SIG-M5 (cell line): ENCODE measurements at places on chromosomes 12 and 14.

GRCh38 chr14:32381869-32382268 is 52.8 kb downstream of the AKAP6 start:
- no peak for DNase-seq

GRCh38 chr14:34113991-34114390 is 163.1 kb upstream of the EGLN3 start:
- DNase-seq, result no peak

DNA sequence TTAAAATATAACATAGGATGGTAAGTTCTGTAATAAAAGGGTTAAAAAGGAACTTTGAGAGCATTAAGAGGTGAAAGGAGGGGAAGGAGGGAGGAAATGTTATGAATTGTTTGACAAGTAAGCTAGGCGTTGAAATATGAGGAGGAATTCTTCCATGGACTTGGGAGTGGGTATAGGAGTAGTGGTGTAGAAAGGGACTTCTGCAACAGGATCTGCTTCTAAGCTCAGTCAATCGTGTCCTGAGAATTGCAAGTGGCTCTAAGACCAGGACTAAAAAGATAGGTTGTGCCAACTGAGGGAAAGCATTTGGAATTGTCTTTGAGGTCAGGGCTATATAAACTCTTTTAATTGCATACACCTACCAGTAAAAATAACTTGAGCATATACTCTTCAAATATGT is 74.1 kb upstream of the SLC38A2 start:
- DNase-seq, result no peak

- DNase-seq, result no peak
Observed at GRCh38 chr12:116299064-116299463, 21.6 kb upstream of the MED13L start.

- no peak for DNase-seq
Observed at GRCh38 chr12:132774159-132774558, 12.5 kb upstream of the ANKLE2 start.

DNA sequence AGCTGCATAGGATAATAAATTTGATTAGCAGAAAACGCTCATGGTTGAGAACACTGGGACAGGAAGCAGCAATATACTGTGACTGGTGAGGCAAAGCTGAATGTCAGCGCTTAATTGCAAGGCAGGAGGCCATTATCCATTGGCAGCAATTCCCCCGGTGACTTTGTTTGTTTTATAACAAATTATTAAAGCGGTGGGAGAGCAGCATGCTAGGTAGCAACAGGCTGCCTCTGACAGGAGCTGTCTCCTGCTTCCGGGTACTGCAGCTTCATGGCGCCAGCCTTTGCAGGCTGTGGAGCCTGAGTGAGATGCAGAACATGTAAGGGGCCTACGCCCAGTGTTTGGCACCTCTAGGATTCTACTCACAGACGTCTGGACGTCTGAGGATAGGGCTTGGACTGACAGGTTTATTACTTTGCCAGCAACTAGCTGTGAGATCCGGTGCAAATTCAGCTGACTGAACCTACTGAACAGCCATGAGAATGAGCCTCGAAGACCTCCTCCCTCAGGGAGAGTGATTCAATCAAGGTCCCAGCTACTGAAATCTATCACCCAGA is 82.1 kb upstream of the SSTR1 start:
- DNase-seq, result no peak

DNA sequence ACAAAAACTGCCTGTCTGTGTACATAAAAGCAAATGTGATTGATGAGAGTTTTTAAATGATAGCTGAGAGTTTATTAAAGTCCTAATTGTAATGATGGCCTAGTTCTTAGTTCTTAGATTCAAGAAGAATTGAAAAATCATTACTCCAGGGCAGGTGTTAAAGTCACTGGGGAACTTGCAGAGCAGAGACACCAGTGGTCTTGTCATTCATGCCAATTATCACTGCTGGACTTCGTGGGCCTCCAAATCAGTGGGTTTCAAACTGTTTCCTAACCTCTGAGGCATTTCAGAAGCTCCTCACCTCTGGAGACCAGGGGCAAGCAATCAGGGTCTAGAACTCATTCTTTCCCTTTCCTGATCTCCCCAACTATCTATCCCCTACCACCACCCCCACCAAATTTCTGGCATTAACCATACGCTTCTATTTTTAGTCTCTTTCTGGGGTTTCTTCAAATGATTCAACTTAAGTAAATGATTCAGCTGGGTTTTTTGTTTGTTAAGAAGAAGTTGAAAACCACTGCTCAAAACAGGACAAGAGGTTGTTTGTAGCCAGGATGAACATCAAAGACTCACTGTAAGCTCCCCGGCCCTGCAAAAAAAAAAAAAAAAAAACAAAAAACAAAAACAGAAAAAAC is 80.1 kb downstream of the CEP83 start:
- DNase-seq, result no peak

DNA sequence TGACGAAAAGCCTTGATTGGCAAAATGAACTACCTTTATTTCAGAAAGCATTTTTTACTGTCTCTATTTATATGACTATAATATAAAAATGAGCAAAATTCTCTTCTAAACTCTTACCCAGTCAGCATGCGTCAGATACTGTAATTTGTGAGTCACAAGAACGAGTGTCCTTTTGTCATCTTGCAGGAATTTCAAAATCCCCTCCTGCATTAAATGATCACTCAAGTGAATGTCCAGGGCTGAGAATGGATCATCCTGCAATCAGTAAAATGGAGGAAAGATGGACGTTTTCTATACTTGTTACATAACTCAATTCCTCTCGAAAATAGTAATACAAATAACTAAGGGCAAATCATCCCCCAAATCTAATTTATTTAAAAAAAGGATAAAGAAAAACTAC is 77.7 kb upstream of the KCNJ8 start:
- no peak for DNase-seq

GRCh38 chr12:71195338-71195896 is 37.6 kb upstream of the TSPAN8 start:
- no peak for DNase-seq

DNA sequence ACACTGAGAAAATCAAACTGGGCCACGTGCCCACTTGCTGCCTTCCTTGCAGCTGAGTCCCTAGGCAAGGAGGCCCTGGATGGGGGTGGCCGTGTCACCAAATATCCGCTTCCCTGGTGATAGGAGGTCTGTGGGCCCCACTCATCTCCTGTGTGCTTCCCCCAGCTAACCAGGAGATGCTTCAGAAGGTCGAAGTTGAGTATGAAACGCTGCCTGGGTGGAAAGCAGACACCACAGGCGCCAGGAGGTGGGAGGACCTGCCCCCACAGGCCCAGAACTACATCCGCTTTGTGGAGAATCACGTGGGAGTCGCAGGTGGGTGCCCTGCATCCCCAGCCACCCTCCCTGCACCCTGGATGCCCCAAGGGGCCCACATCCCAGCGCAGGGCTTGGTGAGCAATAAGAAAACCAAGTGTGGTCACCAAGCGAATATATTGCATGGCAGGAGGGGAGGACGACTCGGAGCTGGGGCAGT is 6.8 kb upstream of the SIVA1 start:
- no peak for DNase-seq

- no peak for DNase-seq
Observed at GRCh38 chr14:77610553-77610952, 5.9 kb downstream of the SPTLC2 start.

- DNase-seq, result peak; percentile 73
Observed at GRCh38 chr12:110742718-110743570, at the start of gene PPP1CC. TSS of gene PPP1CC (minus strand) at chr12:110742891. CDS start at chr12:110742707, 184 bp downstream.

GRCh38 chr14:99910337-99911309 is 117.4 kb downstream of the EML1 start:
- no peak for DNase-seq

- no peak for DNase-seq
Observed at GRCh38 chr12:14989790-14990189, 16.9 kb downstream of the PDE6H start.

DNA sequence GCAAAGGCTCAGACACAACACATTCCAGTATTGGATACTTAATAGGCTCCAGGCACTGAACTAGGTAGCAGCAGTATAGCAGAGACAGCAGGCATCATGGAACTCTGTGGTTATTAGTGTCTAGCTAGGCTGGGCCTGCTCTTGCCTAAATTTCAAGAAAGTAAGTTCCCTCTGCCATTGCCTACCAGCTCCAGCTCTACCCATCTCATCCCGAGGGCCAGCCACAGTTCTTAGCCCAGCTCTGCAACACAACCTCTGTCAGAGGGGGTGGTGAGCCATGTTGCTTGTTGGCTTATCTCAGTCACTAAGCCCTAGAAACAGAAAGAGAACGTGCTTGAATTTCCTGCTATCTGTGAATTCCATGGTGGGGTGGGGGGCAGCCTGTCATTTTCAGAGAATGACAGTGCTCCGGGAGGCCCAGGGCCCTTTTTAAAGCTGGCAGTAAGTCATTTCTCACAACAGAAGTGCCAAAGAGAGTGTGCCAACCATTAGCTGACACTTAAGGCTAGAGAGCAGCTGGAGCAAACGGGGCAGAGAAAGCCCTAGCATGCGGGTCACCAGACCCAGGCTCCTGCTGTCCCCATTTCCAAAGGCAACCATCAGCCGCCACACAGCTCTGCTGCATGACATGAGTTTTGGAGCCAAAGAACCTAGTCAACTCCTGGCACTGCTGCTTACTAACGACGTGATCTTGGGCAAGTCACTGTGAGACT is 105.9 kb downstream of the PRMT8 start:
- DNase-seq, result no peak

- no peak for DNase-seq
Observed at GRCh38 chr14:99413172-99413571, 67.5 kb downstream of the SETD3 start.

DNA sequence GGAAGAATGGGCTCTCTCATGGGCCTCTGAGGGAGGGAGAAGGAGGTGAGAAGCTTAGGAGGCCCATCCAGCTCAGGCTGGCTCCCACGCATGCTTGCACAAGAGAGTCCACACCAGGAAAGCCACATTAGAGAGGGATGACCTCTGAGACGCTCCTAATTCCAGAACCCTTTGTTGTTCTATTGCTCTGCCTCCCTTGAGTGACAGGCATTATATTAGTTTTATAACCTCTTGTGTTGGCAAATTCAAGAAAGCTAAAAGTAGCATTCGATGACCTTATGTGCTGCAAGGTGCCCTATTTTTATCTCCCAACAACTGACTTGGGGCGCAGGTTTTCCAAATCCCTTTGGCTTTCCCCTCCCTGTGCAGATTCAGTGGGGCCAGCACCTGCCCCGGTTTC is 190.1 kb downstream of the KSR2 start:
- no peak for DNase-seq

DNA sequence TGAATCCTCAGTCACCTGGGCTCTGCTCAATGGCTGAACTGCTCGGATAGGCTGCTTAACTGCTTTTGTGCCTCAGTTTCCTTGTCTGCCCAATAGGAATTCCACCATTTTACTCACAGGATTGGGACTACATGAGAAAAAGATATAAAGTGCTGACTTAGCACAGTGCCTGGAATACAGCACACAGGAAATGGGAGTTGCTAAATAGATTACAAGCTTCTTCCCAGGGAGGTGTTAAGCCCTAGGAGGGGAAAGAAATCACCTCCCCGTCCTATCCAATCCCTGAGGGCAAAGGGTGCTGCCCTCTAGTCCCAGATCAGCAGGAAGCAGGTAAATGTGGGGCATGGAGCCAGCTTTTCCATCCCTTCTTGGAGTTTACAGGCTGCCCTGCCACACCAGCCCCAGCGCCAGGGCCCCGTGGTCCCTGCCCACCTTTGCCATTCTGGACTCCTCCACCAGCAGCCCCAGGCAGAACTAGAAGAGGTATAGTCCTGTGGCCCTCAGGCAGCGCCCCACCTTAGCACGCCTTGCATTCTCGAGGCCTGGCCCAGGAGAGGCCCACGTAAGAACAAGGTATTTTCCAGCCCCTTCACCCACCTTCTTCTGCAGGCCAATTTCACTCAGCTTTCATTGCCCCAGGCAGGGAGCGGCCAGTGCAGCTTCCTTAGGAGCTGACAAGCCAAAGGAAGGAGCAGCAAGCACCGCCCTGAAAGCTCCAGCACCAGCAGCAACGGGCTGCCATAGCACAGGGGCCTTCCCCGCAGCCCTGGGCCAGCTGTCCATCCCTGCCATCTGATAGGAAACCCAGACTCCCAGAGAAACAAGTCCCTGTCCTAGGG is 28.8 kb upstream of the RPLP0 start:
- DNase-seq, result no peak

GRCh38 chr12:13839365-13840336 is 141.8 kb downstream of the GRIN2B start:
- DNase-seq, result no peak

GRCh38 chr12:53169644-53170043 is 10.9 kb upstream of the ZNF740 start:
- DNase-seq, result no peak

DNA sequence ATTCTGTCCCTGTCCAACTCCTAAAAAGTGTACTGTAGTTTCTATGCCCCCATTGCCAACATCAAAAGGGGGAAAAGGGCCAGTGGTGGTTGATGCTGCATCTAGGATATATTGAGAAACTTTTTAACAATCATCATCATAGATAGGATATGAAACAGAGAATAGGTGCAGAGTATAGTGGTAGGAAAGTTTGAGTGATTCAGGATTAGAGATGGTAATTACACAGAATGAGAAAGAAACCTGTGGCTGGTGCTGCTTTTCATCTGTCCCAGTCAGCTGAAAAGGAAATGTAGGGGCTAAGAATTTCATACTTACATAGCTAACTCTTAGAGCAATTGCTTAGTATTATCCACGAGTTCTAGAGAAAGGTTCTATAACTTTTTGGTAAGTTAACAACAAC is 67.6 kb downstream of the GTF2A1 start:
- no peak for DNase-seq

GRCh38 chr14:24234095-24235005 is 1.6 kb downstream of the GMPR2 start:
- no peak for DNase-seq

DNA sequence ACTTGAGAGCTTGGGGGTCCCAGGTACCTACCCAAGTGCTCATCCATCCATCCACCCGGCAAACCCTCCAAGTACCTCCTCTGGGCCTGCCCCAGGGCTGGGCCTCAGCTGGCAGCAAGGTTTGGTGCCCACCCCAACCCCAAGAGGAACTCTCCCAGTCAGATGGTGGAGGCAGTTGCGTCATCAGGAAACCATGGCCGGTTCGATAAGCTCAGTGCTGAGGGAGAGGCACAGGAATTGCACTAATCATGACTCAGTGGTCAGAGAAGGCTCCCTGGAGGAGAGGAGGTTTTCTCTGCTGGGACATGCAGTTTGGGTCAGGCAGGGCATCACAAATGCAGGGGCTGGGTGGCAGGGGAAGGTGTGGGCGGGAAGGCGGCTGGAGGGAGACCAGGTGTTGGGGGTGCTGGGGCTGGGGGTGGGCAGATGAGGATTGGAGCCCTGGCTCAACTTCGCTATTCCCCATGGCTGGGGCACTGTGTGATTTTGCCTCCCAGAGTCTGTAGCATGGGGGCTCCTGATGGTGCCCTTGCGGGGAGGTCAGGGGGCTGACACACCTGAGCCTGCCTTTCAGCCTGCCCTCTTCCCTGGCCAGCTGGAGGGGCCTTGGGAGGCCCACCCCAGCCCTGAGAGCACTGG is 32.2 kb downstream of the SH2B3 start:
- DNase-seq, result peak; percentile 24

DNA sequence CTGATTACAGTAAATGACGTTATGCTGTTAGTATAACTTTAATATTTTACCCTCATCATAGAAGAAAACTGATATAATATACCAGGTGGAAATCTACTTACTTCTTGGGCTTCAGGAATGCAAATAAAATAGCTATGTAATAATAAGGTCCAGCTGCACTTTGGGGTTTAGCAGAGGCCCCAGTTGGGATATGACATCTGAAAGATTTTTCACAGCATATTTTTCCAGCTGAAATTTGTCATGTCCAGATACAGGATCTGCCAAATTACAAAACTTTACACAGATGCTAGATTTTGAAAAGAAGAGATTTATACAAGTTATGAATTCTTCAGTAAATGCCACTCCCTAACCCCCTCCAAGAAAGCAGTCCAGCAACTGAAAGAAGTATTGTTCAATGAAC is 29.2 kb upstream of the DCN start:
- no peak for DNase-seq

- DNase-seq, result no peak
Observed at GRCh38 chr12:51192284-51192671, 19.3 kb upstream of the TFCP2 start.
